ENCODE measurements at places on chromosomes 4 and X. TPM values are rescaled to one million over a fixed set of nuclear protein-coding genes. Genes with fewer than 3 reads are reported as not detected.

PGM2 gene
- 26.6 TPM for total RNA-seq

EPHA5 gene
- not detected for total RNA-seq

IL1RAPL1 gene
- total RNA-seq: 0.33 TPM

TMSB15A gene
- 66.4 TPM for total RNA-seq

UGDH gene
- 104 TPM for total RNA-seq

- DNase-seq: no peak
- no peak overlapping the region for H3K4me3 ChIP-seq
- no peaks in the 10 kb centered on the region for H3K27me3 ChIP-seq
- no peaks in the 10 kb centered on the region for H3K4me1 ChIP-seq
- no peak overlapping the region for H3K27ac ChIP-seq
These were observed 33.8 kb downstream of the CEP44 start for GRCh38 chr4:174317531-174317930.

DNA sequence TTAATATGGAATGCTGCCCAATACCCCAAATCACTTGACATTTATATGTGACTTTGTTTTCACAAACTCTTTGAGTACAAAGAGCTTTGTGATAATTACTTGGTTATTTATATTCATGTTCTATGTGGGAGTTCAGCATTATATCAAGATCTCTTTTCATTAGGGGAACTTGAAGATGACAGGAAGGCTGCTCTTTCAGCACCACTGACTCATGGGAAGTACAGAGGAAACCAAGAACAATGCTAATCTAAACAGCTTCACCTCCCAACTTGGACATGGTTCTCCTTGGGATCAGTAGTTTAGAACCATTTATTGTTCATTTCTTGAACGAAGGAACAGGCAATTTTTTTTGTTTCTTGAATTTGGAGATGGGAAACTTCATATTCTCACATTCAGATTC is 184.0 kb upstream of the AFF2 start:
- peaks cover 8% of the 10 kb centered on the region for H3K36me3 ChIP-seq
- no peaks in the 10 kb centered on the region for H3K27me3 ChIP-seq
- no peak overlapping the region for H3K4me3 ChIP-seq
- no peaks in the 10 kb centered on the region for H3K4me1 ChIP-seq

- no peaks in the 10 kb centered on the region for H3K36me3 ChIP-seq
- H3K27me3 ChIP-seq: no peaks in the 10 kb centered on the region
- no peak overlapping the region for H3K27ac ChIP-seq
- H3K4me1 ChIP-seq: no peaks in the 10 kb centered on the region
These were observed 63.3 kb upstream of the VCX start for GRCh38 chrX:7779644-7780043.

GRCh38 chrX:133981924-133982323 is 3.5 kb downstream of the GPC3 start:
- no peak overlapping the region for H3K4me3 ChIP-seq
- H3K36me3 ChIP-seq: no peaks in the 10 kb centered on the region
- DNase-seq: no peak
- H3K27me3 ChIP-seq: peaks cover 10% of the 10 kb centered on the region

GRCh38 chr4:3721186-3721585 is 45.0 kb upstream of the ADRA2C start:
- no peak for DNase-seq
- no peak overlapping the region for H3K4me3 ChIP-seq
- no peaks in the 10 kb centered on the region for H3K4me1 ChIP-seq

DNA sequence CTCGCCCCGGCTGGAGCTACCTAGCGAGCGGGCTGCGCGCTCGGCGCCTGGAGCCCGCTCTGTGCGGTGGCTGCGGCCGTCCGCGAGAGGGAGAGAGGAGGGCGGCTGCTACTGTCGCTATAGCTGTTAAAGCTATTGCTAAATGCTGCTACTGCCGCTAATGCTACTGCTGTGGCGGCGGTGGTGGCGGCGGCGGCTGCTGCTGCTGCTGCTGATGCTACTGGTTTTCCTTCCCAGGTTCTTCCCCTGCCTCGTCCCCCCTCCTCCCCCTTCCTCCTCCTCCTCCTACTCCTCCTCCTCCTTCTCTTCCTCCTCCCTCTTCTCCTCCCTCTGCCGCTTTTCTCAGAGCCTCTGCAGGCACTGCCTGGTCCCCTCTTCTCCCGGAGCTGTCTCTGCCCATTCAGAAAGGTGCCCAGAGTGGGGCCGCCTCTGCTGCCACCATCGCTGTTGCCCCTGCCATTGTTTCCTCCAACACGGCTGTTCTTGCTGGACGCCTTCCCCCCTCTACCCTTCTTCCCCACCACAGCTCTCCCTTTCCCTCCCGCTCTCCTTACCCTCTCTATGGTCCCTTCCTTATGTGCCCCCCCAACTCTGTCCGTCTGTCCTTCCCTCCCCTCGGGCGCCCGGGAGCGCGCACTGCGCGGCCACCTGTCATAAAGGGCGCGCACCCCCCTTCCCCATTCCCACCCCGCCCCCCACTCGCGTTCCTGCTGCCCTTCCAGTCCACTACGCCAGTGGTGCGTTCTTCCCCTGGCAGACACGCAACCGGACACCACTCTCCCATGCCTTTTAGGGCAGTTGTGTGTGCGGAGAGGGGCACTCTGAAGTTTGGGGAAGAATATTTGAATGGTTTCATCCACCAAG is at the start of gene NEXMIF:
Gene NEXMIF (minus strand): TSS at position 228 of the 864 bp plus-strand sequence.
- peaks cover 5% of the 10 kb centered on the region for H3K36me3 ChIP-seq
- DNase-seq: peak; percentile 49
- H3K4me1 ChIP-seq: no peaks in the 10 kb centered on the region
- H3K4me3 ChIP-seq: peak within 1 kb of the TSS; percentile 86
- H3K27me3 ChIP-seq: peaks cover 5% of the 10 kb centered on the region

GRCh38 chrX:129632443-129632842 is 22.3 kb downstream of the APLN start:
- no peak overlapping the region for H3K27ac ChIP-seq
- no peaks in the 10 kb centered on the region for H3K27me3 ChIP-seq
- H3K4me1 ChIP-seq: no peaks in the 10 kb centered on the region

- H3K36me3 ChIP-seq: peaks cover 82% of the 10 kb centered on the region
- no peaks in the 10 kb centered on the region for H3K4me1 ChIP-seq
- H3K4me3 ChIP-seq: no peak overlapping the region
These were observed 12.3 kb downstream of the USP11 start for GRCh38 chrX:47245156-47245555.

DNA sequence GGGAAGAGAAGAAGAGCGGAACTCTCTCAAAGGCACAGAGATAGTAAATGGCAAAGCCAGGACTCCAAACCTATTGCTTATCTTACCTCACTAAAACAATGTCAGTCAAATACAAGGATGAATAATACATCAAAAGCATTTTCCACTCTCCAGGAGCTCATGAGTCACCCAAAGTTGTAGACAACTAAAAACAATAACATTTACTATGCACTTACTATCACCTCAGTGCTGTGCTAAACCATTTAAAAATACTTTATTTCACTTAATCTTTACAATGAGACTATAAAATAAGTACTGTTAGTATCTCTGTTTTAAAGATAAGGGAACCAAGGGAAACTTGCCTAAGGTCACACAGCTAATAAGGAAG is 163.2 kb upstream of the SPANXC start:
- no peak overlapping the region for H3K27ac ChIP-seq
- H3K4me1 ChIP-seq: no peaks in the 10 kb centered on the region
- H3K36me3 ChIP-seq: no peaks in the 10 kb centered on the region
- DNase-seq: no peak
- H3K27me3 ChIP-seq: no peaks in the 10 kb centered on the region
- no peak overlapping the region for H3K4me3 ChIP-seq

DNA sequence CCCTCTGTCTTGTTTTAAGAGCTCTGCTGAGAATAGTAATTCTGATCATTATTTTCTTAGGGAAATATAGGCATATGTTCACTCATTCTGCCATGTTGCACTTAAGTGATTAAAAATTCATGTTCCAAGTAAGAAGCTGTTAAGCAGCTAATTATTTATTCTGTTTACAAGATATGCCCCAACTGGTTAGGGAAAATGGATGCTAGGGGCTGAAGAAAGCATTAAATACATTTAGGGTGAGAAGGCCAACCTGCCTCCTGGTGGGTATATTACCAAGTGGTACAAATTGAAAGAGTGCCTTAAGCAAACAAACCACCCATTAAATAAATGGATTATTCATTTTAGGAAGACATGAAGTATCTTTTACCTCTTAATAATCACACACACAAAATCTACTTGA is 392.6 kb upstream of the EPHA5 start:
- H3K4me3 ChIP-seq: no peak overlapping the region
- no peaks in the 10 kb centered on the region for H3K4me1 ChIP-seq
- DNase-seq: no peak
- no peaks in the 10 kb centered on the region for H3K27me3 ChIP-seq
- H3K27ac ChIP-seq: no peak overlapping the region
- no peaks in the 10 kb centered on the region for H3K36me3 ChIP-seq

GRCh38 chrX:16240968-16241367 is 73.7 kb downstream of the MAGEB17 start:
- H3K36me3 ChIP-seq: peaks cover 17% of the 10 kb centered on the region
- no peak overlapping the region for H3K4me3 ChIP-seq
- no peaks in the 10 kb centered on the region for H3K4me1 ChIP-seq
- H3K27me3 ChIP-seq: no peaks in the 10 kb centered on the region

- no peaks in the 10 kb centered on the region for H3K36me3 ChIP-seq
- H3K4me1 ChIP-seq: no peaks in the 10 kb centered on the region
- no peak for DNase-seq
- H3K27me3 ChIP-seq: no peaks in the 10 kb centered on the region
- H3K4me3 ChIP-seq: no peak overlapping the region
- H3K27ac ChIP-seq: no peak overlapping the region
These were observed 130.4 kb upstream of the SPRY1 start for GRCh38 chr4:123266221-123266620.

GRCh38 chr4:162871990-162872389 is 294.7 kb downstream of the NAF1 start:
- H3K27me3 ChIP-seq: no peaks in the 10 kb centered on the region
- H3K4me1 ChIP-seq: no peaks in the 10 kb centered on the region
- H3K4me3 ChIP-seq: no peak overlapping the region
- no peak overlapping the region for H3K27ac ChIP-seq
- DNase-seq: no peak

- H3K27ac ChIP-seq: no peak overlapping the region
- H3K27me3 ChIP-seq: no peaks in the 10 kb centered on the region
These were observed 2.0 kb upstream of the LIMCH1 start for GRCh38 chr4:41535911-41536371.

DNA sequence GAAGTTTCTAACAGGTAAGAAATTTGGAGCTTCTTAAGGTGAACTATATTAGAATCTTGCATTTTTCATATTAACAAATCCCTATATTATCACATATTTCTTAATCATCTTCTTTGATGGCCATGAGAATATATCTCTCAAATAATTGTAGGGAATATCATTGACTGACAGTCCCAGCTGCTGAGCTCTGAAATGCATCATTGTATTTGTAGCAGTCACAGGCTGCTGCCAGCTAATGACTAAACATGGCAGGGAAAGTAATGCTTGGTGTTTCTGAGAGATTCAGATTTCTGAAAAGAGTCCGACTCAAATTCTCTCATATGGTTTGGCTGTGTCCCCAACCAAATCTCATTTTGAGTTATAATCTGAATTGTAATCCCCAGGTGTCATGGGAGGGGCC is 171.9 kb downstream of the TRAM1L1 start:
- DNase-seq: no peak
- no peaks in the 10 kb centered on the region for H3K27me3 ChIP-seq
- no peak overlapping the region for H3K27ac ChIP-seq
- H3K36me3 ChIP-seq: no peaks in the 10 kb centered on the region
- no peak overlapping the region for H3K4me3 ChIP-seq

GRCh38 chrX:67700602-67701001 is 156.8 kb downstream of the AR start:
- no peaks in the 10 kb centered on the region for H3K4me1 ChIP-seq
- no peak for DNase-seq
- no peak overlapping the region for H3K4me3 ChIP-seq
- H3K27me3 ChIP-seq: no peaks in the 10 kb centered on the region
- H3K27ac ChIP-seq: no peak overlapping the region

- H3K27me3 ChIP-seq: no peaks in the 10 kb centered on the region
- H3K36me3 ChIP-seq: no peaks in the 10 kb centered on the region
- DNase-seq: no peak
- H3K4me1 ChIP-seq: no peaks in the 10 kb centered on the region
- no peak overlapping the region for H3K4me3 ChIP-seq
These were observed 204.1 kb downstream of the PTTG2 start for GRCh38 chr4:38164346-38164745.

GRCh38 chrX:43456063-43456462 is 200.0 kb upstream of the MAOA start:
- no peak overlapping the region for H3K4me3 ChIP-seq
- no peak for DNase-seq
- H3K36me3 ChIP-seq: peaks cover 25% of the 10 kb centered on the region
- no peaks in the 10 kb centered on the region for H3K4me1 ChIP-seq
